Activated CD4-positive, alpha-beta T cell treated with anti-CD3 and anti-CD28 coated beads, Interleukin-2, amount 10 ng/mL, durations not matched to agents 7 days and 5 days (primary cell): ENCODE measurements at places on chromosomes 1 and 21. TPM values are rescaled to one million over a fixed set of nuclear protein-coding genes. Genes with fewer than 3 reads are reported as not detected.
A peak's percentile ranks its signal among the peaks of the same experiment; 100 is the strongest.

FUCA1 gene
- 6.1 TPM for total RNA-seq

LORICRIN gene
- total RNA-seq, result not detected

CNR2 gene
- total RNA-seq, result 0.07 TPM

MAN1C1 gene
- total RNA-seq, result 28.9 TPM

RORC gene
- total RNA-seq, result 7.5 TPM

LSM10 gene
- 39.4 TPM for total RNA-seq

DNA sequence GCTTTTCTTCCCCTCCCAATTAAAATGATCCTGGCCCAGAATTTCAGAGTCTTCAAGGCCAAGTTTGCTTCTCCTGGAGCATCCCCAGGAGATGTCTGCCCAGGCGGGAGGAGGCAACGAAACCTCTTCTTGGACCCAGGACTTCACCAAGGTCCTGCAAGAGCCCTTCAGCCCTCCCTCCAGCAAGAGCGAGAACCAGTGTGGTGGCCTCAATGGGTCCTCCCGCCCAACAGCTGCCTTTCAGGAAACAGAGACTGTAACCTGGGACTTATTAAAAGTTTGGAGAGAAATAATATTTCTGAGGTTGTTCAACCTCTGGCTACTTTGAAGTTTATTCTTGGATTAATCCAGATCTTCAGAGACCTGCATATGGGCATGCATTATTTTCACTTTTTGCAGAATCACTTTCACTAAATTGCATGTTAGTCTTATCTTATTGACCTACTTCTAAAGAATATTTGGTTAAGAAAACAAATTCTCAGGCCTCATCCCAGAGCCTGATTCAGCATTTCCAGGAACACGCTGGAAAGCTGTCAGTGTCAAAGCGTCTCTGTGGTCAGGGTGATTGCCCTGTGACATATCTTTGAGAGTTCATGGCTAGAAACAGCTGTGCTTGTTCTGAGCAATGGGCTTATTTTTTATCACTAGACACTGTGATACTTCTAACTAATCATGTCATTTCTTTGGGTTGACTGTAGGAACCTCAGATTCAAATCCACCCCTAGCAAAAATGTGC lies 66.0 kb upstream of the CLDN14 start:
- no peak for DNase-seq

DNA sequence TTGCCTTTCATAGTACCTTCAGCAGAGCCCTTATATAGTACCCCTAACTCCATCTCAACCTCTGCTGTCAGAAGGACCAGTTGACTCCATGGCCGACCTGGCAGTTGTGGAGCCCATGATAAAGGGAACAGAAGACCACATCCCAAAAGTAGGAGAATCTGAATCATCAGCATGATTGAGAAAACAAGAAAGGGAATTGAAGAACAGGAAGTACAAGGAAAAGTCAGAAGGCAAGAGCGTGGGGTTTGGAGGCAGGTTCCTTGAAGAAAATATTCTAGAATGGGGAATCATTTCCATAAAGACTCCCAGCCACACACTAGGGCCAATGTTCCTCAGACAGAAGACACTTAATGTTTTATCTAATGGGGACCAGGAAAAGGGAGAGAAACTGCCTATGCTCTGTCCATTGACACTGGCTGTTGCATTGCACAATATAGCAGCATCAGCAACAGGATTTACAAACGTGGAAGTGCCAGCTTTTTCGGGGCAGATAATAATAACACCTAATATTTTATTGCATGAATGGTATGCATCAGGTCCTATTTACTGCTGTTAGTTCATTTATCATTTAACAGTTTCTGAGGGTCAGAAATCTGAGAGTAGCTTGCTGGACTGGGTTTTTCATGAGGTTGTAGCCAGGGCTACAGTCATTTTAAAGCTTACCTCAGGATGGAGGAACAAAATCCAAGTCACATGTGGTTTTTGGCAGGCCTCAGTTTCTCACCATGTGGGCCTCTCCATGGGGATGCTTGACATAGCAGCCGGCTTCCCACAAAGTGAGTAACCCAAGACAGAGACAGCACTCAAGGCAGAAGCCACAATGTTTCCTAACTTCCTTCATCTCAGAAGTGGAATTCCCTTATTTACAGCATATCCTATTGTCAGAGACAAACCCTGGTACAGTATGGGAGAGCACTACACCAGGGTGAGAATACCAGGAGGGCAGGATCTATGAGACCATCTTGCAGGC lies 483.4 kb downstream of the PLPP3 start:
- no peak for DNase-seq

- DNase-seq, result no peak
Observed at GRCh38 chr1:11289064-11289463, 16.1 kb downstream of the UBIAD1 start.

GRCh38 chr1:47104816-47105215 lies 32.4 kb upstream of the CYP4A22 start:
- no peak for DNase-seq

DNA sequence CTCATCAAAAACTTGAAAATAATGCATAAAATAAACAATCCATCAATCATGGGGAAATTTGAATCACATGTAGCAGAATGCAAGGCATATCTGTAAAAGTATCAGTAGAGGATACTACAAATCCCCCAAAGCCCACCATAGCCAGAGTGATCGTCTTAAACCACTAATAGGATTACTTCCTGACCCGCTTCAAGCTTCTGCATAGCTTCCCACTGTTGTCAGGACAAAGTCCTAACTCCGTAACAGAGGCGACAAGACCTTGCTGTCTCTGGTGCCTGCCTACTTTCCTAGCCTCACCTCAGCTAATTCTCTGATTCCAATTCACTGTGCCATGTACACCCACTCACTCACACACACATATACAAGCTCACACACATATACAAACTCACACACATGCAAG lies 161.2 kb upstream of the NFIA start:
- DNase-seq, result no peak

DNA sequence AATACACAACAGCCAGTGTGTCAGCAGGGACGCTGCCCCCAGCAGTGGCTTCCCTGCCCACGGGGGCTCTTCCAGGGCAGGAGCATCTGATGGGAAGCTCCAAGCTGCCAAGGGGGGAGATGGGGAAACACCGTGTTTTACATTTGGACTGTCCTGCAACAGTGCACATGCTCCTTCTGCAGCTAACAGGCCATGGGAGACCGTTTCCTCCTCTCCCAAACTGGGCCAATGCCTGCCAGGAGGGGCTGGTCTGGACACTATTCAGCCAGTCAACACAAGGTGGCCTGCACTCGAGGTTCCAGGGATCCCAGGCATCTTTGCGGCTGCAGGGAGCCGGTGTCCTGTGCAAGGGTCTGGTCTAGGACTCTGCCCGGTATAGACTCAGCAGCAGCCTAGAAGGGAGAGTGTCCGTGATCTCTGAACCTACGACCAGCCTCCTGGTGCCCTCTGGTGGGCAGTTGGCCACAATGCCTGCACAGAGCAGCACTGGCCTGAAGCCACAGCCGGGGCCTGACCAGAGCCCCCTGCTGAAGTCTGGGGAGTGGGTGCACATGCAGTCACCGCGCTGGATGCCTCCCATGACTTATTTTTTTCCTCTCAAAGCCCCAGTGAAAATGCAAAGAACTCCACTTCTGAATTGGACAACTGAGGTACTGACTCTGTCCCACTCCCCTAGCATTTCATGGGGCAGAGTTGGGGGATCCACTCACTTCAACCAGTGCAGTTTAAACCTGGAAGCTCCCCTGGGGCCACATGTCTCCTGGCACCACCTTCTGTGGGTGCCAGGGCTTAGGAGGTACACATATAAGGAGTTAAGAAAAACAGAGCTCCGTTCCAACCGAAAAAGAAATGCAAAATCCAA lies 33.3 kb downstream of the RCC2 start:
- peak; percentile 44 for DNase-seq

DNA sequence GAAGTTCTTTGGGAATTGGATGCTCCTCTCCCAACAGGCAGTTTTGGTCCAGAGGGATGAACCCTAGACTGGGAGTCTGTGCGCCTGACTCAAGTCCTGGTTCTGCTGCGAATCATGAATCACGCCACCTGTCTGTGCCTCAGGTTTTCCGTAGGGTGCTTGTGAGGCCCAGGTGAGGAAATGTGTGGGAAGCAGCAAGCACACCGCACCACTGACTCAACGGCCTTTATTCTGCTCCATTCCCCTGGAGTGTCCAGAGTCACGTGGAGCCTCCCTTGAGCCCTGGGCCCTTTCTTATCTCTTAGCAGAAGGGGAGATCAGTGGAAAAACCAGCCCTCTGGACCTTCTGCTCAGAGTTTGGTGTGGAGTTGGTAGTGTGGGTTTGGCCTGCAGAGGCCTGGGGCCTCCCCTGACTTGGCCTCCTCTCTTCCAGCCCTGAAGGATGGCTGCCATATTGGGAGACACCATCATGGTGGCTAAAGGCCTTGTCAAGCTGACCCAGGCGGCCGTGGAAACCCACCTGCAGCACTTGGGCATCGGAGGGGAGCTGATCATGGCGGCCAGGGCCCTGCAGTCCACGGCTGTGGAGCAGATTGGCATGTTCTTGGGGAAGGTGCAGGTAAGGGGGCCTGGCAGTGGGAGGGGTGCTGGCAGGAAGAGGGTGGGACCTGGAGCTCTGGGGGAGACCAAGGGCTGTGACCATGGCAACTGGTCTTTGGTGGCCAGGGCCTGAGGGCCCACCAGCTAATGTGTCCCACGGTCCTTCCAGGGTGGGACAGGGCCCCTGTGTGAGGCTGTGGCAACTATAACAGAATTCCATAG lies 21.1 kb downstream of the COQ8A start:
- DNase-seq, result no peak
